Stimulated activated CD4-positive, alpha-beta T cell treated with anti-CD3 and anti-CD28 coated beads, Interleukin-2, amount 100 ng/mL, for 48 hours (primary cell): ENCODE measurements at places on chromosomes 16 and 17.

DNA sequence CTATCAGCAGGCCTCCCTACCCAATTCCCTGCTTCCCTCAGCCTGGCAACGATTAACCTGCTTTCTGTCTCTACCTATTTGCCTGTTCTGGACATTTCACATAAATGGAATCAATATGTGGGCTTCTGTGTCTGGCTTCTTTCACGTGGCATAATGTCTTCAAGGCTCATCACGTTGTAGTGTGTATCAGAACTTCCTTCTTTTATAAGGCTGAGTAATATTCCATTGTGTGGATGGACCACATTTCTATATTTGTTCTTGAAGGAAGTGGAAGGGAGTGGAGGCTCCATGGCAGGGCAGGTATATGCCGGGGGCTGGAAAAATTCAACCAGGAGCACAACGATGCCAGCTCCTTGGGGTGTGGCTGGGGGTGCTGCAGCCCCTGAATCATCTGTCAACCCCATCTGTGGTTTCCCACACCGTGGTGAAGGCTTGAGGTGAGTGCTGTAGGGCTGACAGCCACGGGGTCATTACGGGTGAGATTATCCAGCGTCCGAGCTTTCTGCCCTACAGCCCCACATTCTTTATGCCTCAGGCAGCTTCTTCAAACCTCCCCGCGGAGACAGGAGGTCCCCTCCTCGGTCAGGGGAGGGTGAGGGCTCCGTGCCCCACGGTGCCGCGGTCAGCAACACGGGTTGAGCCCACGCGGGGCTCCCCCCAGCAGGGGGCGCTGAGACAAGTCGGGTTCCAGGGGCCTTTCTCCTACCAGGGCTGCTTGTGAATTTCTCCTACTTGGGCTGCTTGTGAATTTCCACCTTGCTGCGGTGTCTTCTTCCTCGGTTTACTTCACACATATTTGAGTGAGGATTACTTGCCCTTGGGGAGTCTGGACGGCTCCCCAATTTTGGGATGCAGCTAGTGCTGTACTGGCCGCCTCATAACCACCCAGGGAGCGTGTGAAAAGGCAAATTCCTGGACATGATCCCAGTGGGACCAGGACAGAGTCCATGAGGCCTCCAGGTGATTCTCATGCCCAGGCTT lies 18.3 kb upstream of the WFIKKN2 start:
- DNase-seq, result peak; percentile 58

DNA sequence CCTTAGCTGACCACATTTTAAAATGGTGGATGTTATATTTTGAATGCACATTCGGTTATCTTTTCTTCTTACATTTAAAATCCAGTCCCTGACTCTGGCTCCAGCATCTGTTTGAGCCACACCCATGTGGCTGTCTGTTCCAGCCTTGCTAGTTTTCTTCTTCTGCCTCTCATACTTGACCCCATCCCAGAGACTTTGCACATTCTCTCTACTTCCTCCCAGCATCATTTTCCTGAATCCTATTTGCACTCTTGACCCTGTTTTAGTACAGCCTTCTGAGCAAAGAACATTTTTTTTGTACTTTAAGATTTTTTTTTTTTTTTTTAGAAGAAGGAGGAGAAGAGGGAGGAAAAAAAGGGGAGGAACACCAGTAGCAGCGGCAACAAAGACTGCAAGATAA lies 23.3 kb upstream of the MAF start:
- DNase-seq, result no peak

- no peak for DNase-seq
Observed at GRCh38 chr17:38326996-38327792, 16.6 kb downstream of the GPR179 start.

DNA sequence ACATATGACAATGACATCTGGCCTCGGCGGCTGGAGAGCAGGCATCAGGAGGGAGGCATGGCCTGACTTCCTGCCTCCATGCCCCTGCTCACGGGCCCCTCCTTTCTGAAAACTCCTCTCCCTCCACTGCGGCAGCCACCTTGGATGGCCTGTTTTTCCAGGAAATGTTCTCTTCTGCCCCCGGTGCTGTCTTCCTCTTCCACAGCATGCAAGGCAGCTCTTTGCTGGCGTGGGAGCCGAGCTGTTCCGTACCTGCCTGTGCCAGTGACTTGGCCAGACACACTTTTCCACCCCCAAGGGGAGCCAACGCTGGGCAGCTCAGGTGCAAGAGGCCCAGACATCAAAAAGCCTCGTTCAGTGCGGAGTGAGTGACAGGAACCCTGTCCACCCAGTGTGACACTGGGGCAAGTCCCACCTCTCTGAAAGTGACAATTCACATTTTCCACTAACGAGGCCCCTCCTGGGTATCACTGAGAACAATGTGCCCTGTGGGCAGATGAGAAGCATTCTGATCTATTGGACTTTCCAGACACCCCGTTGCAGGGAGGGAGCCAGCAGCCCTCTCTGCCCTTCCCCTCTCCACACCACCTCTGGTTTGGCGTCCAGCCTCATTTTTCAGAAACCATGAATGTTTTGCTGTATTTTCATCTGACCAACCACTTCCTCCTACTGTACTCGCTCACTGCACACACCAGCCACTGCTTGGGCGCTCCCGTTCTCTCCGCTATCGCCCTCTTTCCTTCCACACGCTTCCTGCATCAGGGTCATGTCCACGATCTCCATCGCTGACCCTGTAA lies 31.2 kb downstream of the NSMCE1 start:
- DNase-seq, result peak; percentile 72

DNA sequence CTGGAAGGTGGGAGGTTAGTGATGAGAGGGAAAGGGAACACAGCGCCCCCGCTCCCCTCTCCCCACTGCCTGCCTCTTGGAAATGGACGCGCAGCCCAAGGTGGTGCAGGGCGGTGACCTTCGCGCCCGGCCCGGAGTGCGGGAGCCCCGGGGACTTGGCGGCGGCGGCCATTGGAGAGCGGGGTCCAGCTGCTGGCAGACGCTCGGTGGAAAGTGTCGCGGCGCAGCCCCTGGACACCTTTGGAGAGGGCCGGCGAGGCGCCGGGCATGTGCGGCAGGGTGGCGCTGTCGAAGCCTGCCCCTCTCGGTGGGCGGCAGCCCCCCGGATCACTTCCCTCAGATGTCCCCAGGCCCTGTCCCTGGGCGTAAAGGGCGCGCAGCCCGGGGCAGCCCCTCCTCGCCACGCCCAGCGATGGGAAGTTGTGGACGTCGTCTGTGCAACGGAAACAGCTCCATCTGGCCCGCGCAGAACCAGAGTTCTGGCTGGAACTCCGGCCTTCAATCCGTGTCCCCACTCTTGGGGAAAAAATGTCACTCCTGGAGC lies 16.7 kb downstream of the SALL1 start:
- no peak for DNase-seq

DNA sequence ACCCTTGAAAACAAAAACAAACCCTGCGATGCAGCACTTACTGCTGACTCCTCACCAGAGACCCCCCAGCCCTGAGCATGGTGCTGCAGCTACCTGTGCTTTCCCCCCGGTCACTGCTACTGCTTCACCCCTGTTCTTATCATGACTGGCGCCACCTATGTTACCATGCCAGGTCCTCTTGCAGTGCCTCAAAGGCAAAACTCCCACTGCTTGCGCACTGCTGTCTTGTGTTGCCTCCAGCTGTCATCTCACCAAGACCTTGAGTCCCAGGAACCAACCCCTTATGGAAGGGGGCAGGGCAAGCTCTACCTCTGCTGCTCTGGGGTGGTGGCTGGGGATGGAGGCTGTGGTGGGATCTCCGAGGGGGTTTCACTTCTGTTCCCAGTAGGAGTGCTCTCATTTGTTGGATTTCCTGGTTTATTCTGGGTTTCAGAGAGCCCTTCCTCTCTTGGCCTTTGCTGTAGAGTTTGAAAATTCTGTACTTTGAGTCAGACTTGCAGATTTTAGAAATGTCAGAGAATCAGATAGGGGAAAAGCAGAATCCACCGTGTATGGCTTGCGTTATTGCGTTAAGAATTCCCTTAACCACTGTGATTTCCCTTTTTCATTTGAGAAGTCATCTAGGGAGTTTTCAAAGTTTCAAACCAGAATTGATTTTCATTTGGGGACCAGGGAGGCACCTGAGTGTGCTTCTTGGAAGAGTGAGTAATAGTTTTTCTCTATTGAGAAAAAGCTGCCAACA lies 96.6 kb downstream of the SPECC1 start:
- DNase-seq, result no peak

DNA sequence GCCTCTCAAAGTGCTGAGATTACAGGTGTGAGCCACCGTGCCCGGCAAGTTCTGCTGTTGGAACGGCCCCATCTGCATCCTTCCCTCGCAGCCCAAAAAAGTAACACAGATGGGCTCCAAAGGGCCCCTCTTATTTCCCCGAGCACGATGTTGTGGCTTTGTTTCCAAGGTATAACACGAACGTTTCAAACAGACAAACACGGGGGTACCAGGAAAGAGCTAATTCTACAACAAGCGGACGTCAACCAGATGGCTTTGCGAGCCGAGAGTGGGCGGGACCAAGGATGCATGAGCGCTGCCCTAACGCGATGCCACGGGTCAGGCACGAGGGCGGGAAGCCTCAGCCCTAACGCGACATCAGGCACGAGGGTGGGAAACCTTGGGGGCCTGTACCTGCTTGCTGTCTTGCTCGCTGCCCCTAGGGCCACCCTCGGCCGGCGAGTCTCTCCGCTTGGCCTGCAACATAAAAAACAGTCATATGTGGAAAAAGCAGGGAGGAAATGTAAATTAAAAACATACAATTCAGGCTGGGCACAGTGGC lies 24.2 kb downstream of the UNKL start:
- DNase-seq, result no peak
